Memory B cell (primary cell): ENCODE measurements at places on chromosomes 4 and X.

GRCh38 chr4:150087006-150087405 lies 8.8 kb downstream of the DCLK2 start:
- no peak for DNase-seq

- DNase-seq: peak; percentile 74
Measured at GRCh38 chr4:81472281-81473182, 825 bp upstream of the RASGEF1B start.

GRCh38 chr4:140427106-140427918 lies at the start of gene CLGN:
Gene CLGN (minus strand): TSS chr4:140427648. CDS start chr4:140413078, 14,570 bp downstream.
- peak; percentile 41 for DNase-seq

DNA sequence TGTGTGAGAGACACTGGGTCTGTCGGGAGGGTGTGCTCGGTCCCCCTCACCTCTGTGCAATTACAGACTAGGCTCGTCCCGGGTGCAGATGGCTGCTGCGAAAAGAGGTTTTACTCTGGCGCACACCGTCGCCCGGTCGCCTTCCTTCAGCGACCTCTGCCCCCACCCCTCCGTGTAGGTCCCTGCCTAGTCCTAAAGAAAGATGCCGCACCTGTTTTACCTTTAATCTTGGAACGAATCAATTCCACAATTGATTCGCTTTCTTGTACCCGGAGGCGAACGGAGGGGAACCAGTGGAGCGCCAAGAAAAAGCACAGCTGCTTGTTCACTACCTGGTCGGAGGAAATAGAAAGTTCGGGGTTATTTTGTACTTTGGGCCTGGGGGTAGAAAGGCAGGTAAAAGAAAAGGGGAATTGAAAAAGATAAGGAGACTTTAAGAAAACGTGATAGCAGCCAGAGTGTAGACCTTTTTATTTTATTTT lies 1.2 kb downstream of the NPNT start:
- no peak for DNase-seq

DNA sequence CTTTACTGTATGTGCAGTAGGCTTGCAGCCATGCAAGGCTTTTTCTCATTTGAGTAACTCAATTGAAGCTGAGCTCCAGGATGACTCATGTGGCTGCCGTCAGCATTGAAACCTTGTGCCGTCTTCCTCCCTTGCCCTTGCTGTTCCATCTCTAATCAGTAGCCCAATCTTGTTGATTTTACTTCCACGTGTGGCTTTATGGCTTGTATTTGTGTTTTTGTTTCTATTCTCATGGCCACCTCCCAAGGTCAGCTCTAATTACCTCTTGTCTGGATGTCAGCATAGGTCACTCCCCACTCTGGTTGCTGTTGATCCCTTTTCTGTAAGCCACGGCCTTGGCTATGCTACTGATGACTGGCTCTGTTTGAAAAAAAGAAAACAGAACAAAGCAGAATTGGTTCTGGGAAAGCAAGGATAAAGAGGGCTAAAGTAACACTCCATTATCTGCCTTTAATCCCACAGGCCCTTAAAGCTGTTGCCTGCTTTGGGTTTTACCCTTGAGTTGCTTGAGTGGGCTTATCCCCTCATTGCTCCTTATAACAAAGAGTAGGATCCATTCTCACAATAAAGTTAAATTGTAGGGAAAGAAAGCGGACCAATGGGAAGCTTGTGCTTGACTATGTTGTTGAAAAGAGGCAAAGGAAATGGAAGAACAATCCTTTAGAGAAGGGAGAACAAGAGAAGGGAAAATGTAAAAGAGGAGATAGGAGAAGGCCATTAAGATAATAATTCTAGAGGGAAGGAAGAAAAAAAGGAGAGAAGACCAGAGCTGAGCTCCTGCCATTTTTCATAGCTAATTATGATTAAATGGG lies 173.9 kb upstream of the PGRMC2 start:
- no peak for DNase-seq

DNA sequence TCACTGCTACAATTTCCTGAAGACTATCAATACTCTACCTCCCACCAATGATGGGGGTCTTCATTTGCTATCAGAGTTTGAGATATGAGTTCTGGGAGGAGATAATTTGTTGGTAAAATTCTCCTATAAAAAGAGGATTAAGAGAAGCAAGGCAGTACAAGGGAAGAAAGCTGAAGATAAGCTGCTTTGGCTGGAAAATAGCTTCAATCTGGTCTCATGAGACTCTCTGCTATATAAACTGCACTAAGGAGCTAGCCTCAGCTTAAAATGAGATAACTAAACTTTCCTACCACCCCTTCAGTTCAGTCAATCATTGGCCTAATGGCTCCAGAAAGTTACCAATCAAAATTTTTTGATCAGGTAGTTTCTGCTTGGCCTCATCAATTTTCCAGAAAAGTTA lies 2105.0 kb downstream of the ARAP2 start:
- DNase-seq: no peak

DNA sequence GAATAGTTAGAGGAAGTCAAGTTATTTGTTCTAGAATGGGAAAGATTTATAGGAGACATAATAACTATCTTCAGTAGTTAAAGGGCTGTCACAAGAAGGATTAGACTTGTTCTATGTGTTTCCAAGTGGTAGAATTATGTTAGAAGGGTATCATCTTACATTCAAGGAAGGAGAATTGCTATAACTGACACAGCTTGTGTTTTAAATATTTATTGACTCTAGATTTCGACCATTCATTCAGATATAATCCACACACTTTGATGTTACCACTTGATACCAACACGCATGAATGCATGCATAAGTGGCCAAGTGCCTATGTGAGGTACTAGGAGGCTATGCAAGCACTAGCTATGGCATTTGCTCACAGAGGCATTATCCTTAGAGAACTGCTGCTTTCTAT lies 122.7 kb downstream of the CCNB3 start:
- no peak for DNase-seq

GRCh38 chr4:172842779-172843178 lies 325.8 kb upstream of the GALNT7 start:
- no peak for DNase-seq

DNA sequence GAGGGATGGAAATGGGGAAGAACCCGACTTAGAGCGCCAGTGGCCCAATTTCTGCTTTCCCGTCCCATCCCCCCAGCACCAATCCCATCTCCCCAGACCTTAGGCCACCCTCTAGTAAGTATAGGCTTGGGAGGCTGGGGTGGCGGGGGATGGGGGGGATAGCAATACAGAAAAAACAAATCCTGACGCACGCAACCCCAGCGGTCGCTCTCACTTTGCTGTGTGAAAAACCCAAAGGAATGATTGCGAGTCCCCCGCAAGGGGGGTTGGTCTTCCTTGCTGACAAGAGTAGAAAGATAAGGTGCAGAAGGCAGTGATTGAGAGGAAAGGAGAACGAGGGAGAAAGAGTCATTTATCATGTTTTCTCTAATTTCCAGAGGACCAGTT lies 863 bp downstream of the CPE start:
- DNase-seq: no peak

GRCh38 chr4:183291070-183291469 lies 29.0 kb downstream of the CLDN22 start:
- no peak for DNase-seq

- DNase-seq: no peak
Measured at GRCh38 chr4:72525938-72526337, 43.1 kb downstream of the ADAMTS3 start.

- DNase-seq: no peak
Measured at GRCh38 chr4:55074386-55074785, 51.0 kb downstream of the KDR start.

DNA sequence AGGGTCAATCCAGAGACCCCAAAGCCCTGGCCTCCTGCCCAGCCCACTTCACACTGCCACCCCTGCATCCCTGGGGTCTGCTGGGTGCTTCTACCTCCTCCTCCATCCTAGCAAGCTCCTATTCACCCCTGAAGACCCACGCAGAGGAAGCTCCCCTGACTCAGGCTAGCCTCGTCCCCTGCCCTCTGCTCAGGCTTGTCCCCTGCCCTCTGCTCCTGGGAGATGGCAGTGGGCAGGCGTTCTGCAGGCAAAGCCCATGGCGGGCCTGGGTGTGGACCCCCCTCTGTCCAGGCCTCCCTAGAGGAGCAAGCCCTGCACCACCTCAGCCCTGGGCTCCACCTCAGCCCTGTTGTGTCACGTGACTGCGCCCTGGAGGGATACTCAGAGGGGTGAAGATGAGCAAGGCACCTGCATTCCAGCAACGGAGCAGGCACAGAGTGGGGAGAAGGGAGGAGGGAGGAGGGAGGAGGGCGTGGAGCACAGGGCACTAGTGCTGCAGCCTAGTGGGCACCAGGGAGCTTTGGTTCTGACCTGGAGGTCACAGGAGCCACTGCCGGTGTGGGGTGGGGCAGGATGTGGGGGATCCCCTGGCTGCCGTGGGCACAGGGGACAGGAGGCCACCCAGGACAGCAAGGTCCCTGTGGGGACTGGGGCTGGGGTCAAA lies 27.6 kb upstream of the FGFR3 start:
- DNase-seq: no peak

DNA sequence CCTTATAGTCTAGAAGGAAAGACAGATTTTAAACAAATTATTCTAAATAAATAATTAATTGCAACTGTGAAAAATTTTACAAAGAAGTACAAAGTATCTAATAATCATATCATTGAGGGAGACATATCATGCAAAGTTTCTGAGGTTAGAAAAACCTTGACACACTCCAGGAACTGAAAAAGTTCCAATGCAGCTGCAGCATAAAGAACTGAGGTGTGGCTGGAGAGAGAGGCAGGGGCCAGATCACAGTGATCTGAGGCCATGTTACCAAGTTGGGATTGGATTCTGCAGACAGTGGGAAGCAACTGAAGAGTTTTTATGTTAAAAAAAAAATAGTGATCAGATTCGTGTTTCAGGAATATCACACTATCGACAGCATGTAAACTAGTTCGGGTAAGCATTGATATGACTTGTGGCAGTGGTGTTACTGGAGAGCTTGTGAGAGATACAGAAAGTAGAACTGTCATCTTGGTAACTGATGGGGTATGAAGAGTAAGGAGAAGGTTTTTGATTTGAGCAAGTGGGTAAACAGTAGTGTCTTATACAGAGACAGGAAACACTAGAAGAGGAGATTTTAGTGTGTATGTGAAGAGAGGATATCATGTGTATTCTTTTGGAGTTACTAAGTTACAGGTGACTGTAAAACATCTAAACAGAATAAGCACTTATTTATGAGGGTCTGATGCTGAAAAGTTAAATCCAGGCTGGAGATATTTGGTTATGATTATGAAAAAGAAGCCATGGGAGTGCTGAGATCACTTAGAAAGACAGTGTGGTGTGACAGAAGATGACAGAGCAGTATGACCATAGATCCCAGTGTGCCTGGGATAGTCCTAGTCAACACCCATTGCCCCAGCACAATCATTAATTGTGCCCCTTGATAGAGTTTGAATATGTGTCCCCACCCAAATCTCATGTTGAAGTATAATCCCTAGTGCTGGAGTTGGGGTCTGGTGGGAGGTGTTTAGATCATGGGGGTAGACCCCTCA lies 15.6 kb upstream of the SPRY1 start:
- no peak for DNase-seq

- no peak for DNase-seq
Measured at GRCh38 chr4:2927696-2928075, 35.5 kb downstream of the NOP14 start.

- no peak for DNase-seq
Measured at GRCh38 chr4:152590179-152591031, 54.5 kb upstream of the FBXW7 start.
